ENCODE measurements at places on chromosomes 4 and X.

GRCh38 chr4:11424000-11424399, 4.7 kb downstream of the HS3ST1 start:
- peak; percentile 34 for DNase-seq

- no peak for DNase-seq
Observed at GRCh38 chr4:119010909-119011606, 122.4 kb downstream of the SYNPO2 start.

DNA sequence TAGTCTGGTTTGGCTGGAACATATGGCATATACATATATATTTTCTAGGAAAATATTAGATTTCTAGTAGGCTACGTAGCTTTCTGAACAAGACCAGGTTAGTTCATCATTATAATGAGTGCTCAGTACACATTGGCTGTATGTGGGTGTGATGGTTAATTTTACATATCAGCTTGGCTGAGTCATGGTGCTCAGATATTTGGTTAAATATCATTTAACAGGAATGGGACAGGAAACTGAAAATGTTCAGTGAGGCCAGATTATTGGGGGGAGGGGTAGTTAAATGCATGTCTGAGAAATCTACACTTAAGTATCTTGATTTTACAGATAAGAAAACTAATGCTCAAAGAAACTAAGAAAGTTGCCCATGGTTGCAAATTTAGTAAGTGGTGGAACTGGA, 160.1 kb downstream of the RBMX2 start:
- DNase-seq, result no peak

DNA sequence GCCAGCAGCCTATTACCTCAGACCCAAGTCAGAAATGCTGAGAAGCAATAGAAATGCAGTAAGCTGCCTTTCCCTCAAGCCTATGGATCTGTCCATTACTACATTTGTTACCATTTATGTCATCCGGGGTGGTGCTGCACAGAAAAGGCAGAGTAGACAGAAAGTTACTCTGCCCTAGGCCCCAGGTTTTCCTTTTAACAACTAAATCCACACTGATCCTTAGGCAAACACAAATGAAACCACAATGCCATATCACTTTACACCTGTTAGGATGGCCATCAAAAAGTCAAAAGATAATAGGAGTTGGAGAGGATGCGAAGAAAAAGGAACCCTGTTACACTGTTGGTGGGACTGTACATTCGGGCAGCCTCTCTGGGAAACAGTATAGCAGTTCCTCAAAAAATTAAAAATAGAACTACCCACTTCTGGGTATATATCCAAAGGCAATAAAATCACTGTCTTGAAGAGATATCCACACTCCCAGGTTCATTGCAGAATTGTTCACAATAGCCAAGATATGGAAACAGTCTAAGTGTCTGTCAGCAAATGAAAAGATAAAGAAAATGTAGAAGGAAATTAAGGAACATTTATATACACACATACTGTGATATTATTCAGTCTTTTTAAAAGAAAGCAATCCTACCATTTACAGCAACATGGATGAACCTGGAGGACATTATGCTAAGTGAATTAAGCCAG, 186.3 kb downstream of the NWD2 start:
- no peak for DNase-seq

- peak; percentile 43 for DNase-seq
Observed at GRCh38 chr4:109303140-109303496, 660 bp upstream of the COL25A1 start.

GRCh38 chrX:8971116-8971515, 62.8 kb downstream of the FAM9B start:
- DNase-seq, result peak; percentile 7

DNA sequence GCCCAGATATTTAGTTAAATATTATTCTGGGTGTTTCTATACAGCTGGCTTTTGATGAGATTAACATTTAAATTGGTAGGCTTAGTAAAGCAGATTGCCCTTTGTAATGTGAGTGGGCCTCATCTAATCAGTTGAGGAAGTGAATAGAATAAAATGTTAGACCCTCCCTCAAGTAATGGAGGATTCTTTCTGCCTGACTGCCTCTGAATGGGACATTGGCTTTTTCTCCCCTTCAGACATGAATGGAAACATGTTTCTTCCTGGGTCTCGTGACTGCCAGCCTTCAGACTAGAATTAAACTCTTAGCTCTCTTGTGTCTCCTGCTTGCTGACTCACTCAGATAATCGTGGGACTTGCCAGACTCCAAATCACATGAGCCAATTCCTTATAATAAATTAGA, 266.7 kb downstream of the INPP4B start:
- no peak for DNase-seq

DNA sequence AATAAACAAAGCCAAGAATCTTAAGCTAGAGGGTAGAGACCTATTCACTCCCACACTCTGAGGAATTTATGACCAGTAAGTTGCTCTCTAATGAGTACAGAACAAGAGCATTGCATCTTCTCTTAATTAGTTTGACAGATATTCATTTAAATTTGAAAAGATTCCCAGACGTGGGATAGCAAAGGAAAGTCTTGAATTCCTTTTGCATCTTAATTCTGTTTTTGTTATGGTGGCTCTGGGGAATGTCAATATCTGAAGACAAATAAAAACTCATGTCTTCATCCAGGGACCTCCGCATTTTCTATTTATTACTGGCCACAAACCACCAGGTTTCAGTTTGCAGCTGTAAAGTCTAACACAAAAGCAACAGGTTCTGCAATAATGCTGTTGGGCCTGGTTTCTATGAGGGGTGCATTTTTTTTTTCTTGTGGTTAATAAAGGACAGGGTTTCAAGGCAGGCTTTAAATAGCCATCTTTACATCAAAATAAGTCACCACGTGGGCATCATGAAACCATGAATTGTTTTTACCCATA, 172.3 kb downstream of the SHROOM3 start:
- no peak for DNase-seq

DNA sequence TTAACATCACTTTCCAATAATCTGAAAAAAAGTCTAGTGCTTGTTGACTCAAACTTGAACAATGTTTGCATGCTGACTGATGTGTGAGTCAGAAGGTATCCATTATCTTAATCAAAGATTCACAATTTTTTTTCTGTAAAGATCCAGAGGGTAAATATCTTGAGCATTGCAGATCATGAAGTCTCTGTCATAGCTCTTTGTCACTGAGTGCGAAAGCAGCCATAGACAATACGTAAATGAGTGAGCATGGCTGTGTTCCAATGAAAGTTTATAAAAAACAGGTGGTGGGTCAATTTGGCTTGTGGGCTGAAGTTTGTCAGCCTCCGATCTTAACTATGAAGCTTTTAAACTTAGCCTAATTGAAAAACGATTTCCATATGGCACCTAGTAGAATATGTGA, 37.7 kb downstream of the NHS start:
- no peak for DNase-seq

- DNase-seq, result no peak
Observed at GRCh38 chrX:21972721-21973120, 32.2 kb downstream of the SMS start.

GRCh38 chr4:37634180-37634579, 52.0 kb downstream of the RELL1 start:
- no peak for DNase-seq

DNA sequence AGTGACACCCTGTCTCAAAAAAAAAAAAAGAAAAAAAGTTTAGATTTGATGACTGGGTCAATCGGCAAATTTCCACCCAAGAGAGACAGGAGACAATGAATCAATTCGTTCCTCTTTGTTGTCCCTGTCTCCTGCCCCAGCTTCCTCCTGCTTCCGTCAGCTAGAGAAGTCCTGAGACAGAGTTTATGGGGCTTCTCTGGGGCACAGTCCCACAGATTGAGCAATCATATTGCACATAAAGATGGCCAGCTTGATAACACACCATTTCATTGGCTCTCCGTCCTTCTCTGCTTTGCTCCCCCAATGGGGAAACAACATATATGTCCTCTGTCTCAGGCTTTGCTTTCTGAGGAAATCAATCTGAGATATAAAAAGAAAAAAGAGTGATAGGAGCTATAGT, 78.4 kb upstream of the FUNDC1 start:
- no peak for DNase-seq

- DNase-seq, result no peak
Observed at GRCh38 chr4:169249214-169249973, 21.4 kb downstream of the SH3RF1 start.

DNA sequence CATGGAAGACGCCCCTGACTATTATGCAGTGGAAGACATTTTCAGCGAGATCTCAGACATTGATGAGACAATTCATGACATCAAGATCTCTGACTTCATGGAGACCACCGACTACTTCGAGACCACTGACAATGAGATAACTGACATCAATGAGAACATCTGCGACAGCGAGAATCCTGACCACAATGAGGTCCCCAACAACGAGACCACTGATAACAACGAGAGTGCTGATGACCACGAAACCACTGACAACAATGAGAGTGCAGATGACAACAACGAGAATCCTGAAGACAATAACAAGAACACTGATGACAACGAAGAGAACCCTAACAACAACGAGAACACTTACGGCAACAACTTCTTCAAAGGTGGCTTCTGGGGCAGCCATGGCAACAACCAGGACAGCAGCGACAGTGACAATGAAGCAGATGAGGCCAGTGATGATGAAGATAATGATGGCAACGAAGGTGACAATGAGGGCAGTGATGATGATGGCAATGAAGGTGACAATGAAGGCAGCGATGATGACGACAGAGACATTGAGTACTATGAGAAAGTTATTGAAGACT, 3.6 kb downstream of the TSPYL2 start:
- no peak for DNase-seq

DNA sequence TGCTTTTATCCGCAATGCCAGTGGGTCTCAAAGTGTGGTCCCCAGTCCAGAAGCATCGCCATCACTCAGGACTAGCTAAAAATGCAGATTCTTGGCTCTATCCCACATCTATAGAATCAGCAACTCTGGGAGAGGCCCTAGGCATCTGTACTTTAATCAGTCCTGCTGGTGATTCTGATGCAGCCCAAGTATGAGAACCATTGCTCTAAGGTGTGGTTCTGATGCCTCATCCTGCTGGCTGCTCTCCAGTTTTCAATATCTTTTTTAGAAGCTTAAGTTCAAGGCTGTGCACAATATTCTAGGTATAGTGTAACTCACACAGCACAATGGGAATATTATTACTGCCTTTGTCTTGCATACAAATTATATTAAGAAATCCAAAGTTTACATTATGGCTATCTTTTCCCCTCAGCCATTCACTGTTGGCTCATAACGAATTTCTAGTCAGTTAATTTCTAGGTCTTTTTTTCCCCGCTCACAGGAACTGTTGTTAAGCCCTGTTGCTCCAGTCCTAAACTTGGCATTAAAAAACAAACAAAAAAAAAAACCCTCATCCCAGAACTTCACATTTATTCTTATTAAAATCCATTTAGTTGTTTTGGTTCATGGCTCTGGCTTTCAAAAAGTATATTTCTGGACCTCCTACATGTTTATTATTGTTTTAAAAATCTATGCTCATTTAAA, 109.1 kb downstream of the PHEX start:
- DNase-seq, result no peak

DNA sequence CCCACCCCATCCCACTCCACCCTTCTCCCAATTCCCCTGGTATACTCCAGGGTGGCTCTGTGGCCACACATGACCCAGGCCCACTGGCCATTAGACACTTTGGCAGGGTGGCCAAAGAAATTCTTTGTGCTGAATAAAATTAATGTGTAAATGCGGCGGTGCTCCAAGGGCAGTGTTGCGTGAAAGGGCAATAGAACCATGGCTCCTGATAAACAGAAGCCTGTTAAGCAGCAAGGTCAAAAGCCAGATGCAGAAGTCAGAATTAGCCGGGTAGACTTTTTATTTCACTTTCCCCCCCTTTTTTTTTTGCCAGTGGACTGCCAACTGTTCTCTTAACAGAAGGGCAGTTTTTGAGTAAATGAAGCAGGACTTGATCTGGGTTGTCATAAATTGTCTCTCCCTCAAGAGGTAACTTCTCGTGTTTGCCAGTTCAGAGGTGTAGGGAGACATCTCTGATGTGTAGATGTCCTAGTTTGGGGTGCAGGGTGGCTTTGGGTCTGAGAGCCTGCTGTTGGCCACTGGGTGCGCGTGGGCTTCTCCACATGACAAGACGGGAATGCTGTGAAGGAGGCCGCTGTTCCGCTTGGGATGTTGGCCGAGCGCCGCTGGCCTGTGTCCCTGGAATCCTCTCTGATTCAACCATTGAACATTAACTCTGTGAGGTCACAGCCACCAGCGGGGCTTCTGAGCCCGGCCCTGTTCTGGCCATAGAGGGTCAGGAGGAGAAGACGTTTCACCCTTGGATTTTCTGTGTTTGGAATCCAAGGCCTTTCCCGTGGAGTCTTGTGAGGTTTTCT, 139.5 kb downstream of the TBL1X start:
- peak; percentile 71 for DNase-seq

- DNase-seq, result peak; percentile 35
Observed at GRCh38 chr4:157075811-157076577, at the start of gene GLRB. TSS of gene GLRB (plus strand) at chr4:157076150. CDS start at chr4:157078025, 1,875 bp downstream.

DNA sequence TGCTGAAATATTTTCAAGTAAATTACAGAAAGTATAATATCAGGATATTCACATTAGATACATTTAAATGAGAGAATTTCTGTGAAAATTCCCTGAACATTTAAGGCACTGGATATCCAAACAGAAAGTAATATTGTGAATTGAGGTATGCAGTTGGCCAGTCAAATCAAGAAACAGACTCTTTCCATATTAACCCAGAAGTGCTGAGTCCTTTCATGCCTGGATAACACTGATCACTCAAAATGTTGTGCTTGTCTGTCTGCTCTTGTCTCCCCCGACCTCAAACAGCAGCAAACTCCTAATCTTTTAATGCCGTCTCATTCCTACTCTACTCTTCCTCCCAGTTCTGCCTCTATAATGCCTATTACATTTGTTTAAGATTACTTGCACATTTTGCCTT, 51.2 kb downstream of the TBC1D9 start:
- DNase-seq, result no peak

- DNase-seq, result peak; percentile 19
Observed at GRCh38 chr4:154622598-154622997, 10.1 kb upstream of the FGG start.

GRCh38 chr4:1072830-1073446, 40.4 kb downstream of the RNF212 start:
- DNase-seq, result peak; percentile 39

DNA sequence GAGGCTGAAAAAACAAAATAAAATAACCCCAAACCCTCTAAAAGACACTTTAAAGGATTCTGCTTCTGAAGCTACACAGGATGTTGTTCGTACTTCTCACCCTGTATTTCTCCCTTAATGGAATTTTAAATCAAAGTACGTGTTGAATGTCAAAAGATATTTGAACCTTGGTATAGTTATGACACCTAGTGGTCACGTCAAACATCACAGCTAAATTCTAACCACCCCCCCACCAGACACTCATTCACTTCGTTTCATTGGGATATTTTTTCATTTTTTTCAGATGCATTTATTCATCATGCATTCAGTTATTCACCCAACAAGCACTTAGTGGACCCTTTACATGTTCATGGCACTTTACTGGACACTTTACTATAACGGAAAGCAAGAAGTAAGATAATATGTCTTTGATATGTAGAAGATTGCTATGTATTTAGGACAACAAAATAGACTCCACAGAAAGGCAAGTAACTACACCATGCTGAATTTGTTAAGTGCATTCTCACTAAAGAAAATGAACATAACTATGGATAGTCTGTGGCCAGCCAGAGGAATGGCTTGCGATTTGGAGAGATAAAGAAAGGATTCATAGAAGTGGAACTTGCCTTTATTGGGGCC, 62.5 kb upstream of the GPR174 start:
- peak; percentile 67 for DNase-seq
